Airway epithelial cell (primary cell): ENCODE measurements at places on chromosomes 3 and 15. TPM values are rescaled to one million over a fixed set of nuclear protein-coding genes. Genes with fewer than 3 reads are reported as not detected.

Gene SLC6A20
- total RNA-seq, result not detected in 2 replicates

Gene GOLGA8G
- total RNA-seq, result not detected in 2 replicates

Gene RTP4
- total RNA-seq, result 0.07 TPM in 1 of 2 replicates, not detected in the other

Gene COL6A5
- not detected in 2 replicates for total RNA-seq
